ENCODE measurements at places on chromosomes 16 and 17. TPM values are rescaled to one million over a fixed set of nuclear protein-coding genes. Genes with fewer than 3 reads are reported as not detected.

DNA sequence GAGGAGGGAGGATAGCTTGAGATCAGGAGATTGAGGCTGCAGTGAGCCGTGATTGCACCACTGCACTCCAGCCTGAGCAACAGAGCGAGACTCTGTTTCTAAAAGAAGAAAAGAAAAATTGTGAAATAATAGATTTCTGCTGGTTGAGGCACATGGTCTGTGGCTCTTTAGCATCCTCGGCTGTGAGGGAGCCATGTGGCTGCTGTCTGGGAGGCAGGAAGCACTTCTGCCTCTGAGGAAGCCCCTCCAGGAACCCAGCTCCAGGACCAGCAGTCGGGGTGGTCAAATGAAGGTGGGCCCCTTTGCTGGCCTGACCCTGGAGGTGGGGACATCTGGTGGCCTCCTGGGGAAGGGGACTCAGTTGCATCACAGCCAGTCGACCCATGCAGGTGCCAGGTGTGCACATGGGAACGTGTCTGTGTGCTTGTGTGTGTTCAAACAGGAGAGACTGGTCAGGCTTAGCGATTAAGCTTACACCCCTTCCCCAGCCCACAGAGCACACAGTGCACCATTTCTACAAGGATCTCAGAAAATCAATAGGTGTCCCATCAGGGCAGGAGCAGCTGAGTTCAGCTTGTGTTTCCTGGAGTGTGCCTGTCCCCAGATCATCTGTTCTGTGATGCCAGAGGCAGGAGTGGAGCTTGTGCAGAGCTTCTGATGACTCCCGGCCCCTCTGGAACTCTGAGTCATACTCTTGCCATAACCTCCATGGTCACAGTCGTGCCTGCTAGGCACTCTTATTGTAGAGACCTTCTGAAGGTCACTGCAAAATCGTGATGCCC is 24.3 kb upstream of the MGAT5B start:
- H3K27me3 ChIP-seq: peaks cover 31% of the 10 kb centered on the region
- no peak for DNase-seq
- H3K4me1 ChIP-seq: peaks cover 21% of the 10 kb centered on the region
- no peaks in the 10 kb centered on the region for H3K36me3 ChIP-seq

GRCh38 chr17:8836821-8837562 is 30.5 kb downstream of the PIK3R6 start:
- no peak overlapping the region for H3K4me3 ChIP-seq
- no peak for DNase-seq
- no peaks in the 10 kb centered on the region for H3K27me3 ChIP-seq
- no peaks in the 10 kb centered on the region for H3K36me3 ChIP-seq

ZNF423 gene
- total RNA-seq: 0.22 TPM

ACSM2B gene
- not detected for total RNA-seq

- H3K27me3 ChIP-seq: no peaks in the 10 kb centered on the region
- DNase-seq: no peak
- H3K27ac ChIP-seq: peak overlapping the region; percentile 92
- peak overlapping the region; percentile 83 for H3K4me3 ChIP-seq
- peaks cover 11% of the 10 kb centered on the region for H3K36me3 ChIP-seq
Measured at GRCh38 chr17:50865868-50866260, 290 bp downstream of the TOB1 start.

- peaks cover 10% of the 10 kb centered on the region for H3K27me3 ChIP-seq
- no peak overlapping the region for H3K27ac ChIP-seq
- no peak overlapping the region for H3K4me3 ChIP-seq
- no peaks in the 10 kb centered on the region for H3K4me1 ChIP-seq
Measured at GRCh38 chr16:87032554-87032953, 284.6 kb downstream of the C16orf95 start.

DNA sequence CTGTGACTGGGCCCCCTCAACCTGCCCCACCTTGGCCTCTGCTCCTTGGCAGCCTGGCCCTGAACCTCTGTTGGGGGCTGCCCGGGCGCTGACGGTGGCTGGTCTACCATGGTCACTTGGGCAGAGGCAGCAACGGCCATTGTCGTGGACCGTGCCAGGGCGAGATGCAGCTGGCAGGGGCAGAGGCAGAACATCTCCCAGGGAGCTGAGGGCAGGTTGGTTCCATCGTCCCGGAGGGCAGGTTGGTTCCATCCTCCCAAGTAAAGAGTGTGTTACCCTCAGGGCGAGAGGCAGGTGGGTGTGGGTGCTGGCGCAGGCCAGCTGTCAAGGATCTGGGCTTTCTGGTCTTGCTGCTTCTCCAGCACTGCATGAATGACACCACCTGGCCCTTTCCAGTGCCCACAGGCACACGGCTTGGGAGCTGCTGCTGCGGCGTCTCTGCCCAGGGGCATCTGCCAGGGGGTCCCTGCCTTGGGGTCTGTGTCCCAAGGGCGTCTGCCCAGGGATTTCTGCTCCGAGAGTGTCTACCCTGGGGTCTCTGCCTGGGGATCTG is 12.0 kb downstream of the ACSF3 start:
- peaks cover 34% of the 10 kb centered on the region for H3K36me3 ChIP-seq
- no peaks in the 10 kb centered on the region for H3K27me3 ChIP-seq
- H3K27ac ChIP-seq: no peak overlapping the region
- H3K4me1 ChIP-seq: no peaks in the 10 kb centered on the region
- no peak overlapping the region for H3K4me3 ChIP-seq

- no peaks in the 10 kb centered on the region for H3K36me3 ChIP-seq
- DNase-seq: no peak
- no peaks in the 10 kb centered on the region for H3K4me1 ChIP-seq
- H3K27ac ChIP-seq: no peak within 1 kb of the TSS
- no peak within 1 kb of the TSS for H3K4me3 ChIP-seq
- no peaks in the 10 kb centered on the region for H3K27me3 ChIP-seq
Measured at GRCh38 chr17:35879773-35880654, at the start of gene CCL5. CCL5 (minus strand) TSS chr17:35880360.

GRCh38 chr17:50177983-50178834 is 12.4 kb downstream of the SGCA start:
- H3K4me1 ChIP-seq: peaks cover 41% of the 10 kb centered on the region
- H3K27me3 ChIP-seq: no peaks in the 10 kb centered on the region
- no peaks in the 10 kb centered on the region for H3K36me3 ChIP-seq
- peak; percentile 90 for DNase-seq

- no peak overlapping the region for H3K4me3 ChIP-seq
- no peak for DNase-seq
- no peaks in the 10 kb centered on the region for H3K27me3 ChIP-seq
- no peaks in the 10 kb centered on the region for H3K4me1 ChIP-seq
- H3K27ac ChIP-seq: no peak overlapping the region
Measured at GRCh38 chr16:74756203-74756602, 18.4 kb downstream of the FA2H start.

UNK gene
- 40.6 TPM for total RNA-seq

ABCC6 gene
- 2.7 TPM for total RNA-seq

DNA sequence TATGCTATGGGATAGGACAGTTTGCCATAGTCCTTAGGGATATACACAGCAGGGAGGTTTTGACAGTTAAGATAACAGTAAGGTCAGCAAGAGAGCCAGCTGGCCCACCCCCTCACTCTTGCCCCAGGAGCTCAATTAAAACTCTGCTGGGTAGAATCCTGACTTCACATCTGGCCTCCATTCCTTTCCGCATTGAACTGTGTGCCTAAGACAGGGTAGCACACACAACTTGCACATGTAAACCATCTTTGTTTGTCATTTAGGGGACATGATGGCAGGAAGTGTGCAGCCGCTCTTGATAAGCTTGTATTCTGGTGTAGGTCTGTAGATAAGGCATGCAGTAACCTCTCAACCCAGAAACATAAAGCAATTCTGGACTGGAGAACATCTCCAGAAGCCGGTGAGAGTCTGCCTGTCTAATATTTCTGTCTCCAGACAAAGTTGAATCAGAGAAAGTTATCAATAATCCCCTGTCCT is 5.2 kb downstream of the MINK1 start:
- H3K36me3 ChIP-seq: peaks cover 13% of the 10 kb centered on the region
- peaks cover 16% of the 10 kb centered on the region for H3K4me1 ChIP-seq
- no peak for DNase-seq

MYH3 gene
- 1.6 TPM for total RNA-seq

DNA sequence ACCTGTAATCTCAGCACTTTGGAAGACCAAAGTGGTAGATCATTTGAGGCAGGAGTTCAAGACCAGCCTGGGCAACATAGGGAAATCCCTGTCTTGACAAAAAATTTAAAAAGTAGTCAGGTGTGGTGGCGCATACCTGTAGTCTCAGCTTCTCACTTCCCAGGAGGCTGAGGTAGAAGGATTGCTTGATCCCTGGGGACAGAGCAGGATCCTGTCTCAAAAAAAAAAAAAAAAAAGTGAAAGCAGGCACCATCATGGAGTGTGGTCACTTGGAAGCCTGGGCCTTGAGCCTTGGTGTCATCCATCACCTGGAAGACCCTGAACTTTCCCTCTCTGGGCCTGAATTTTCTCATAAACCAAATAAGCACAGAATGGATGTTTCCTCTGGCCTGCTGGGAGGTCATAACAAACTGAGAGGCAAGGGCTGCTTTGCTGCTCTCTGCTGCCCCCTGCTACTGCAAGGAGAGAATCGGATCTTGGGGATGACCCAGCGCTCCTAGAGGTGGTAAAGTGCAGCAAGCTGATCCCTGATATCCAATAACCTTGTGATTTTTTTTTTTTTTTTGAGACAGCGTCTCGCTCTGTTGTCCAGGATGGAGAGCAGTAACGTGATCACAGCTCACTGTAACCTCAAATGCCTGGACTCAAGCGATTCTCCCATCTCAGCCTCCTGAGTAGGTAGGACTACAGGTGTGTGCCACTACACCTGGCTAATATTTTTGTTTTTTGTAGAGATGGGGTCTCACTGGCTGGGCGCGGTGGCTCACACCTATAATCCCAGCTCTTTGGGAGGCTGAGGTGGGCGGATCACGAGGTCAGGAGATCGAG is 75.9 kb upstream of the RNU2-1 start:
- no peak overlapping the region for H3K4me3 ChIP-seq
- H3K27me3 ChIP-seq: no peaks in the 10 kb centered on the region
- H3K4me1 ChIP-seq: no peaks in the 10 kb centered on the region
- no peak for DNase-seq
- no peak overlapping the region for H3K27ac ChIP-seq

All from HCT116 (cell line).